ENCODE measurements at places on chromosomes 1 and 21.

DNA sequence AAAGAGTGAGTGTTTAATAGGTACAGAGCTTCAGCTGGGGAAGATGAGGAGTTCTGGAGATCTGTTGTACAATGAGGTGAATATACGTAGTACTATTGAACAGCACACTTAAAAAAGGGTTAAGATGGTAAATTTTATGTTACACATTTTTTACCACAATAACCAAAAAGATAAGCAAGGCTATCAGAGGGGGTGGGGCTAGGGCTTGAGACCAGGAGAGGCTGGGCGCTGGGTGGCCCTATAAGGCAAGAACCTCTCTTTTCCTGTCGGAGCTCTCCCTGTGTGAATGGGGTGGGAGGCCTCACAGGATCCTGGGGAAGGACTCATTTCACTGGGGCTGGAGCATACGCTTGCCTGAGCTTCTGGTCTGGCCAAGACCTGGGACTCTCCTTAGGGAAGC lies 9.0 kb downstream of the SLC41A1 start:
- no peak for DNase-seq

GRCh38 chr1:57377339-57378139 lies 46.3 kb downstream of the DAB1 start:
- DNase-seq, result no peak

- peak; percentile 29 for DNase-seq
Measured at GRCh38 chr1:197144570-197145325, 1.7 kb downstream of the ASPM start.

- no peak for DNase-seq
Measured at GRCh38 chr1:234288946-234289345, 84.3 kb upstream of the COA6 start.

DNA sequence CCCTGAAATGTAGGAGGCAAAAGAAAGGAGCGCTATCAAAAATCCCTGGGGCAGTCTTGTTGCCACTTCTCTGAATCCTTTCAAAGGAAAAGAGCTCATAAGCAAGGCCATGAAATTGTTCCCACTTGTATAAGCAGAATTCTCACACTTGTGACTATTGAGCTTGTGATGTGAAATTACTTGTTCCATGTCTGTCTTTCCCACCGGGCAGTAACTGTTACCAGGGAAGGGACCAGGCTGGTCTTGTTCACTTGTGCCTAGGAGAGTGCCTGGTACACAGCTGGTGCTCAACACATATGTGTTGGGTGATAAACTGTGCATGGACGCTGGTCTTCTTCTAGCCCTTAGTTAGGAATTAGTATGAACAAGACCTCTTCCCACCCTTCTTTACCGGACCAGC lies 150.6 kb downstream of the CDC7 start:
- DNase-seq, result peak; percentile 13

- DNase-seq, result peak; percentile 83
Measured at GRCh38 chr1:7117399-7118281, 332.4 kb downstream of the CAMTA1 start.

DNA sequence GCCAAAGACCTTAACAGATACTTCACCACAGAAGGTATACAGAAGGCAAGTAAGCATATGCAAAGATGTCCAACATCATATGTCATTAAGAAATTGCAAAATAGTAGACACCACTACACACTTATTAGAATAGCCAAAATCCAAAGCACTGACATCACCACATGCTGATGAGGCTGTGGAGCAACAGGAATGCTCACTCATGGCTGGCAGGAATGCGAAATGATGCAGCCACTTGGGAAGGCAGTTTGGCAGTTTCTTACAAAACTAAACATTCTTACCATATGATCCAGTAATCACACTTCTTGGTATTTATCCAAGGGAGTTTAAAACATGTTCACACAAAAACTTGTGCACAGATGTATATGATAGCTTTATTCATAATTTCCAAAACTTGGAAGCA lies 261.2 kb upstream of the AJAP1 start:
- no peak for DNase-seq
